ENCODE measurements at places on chromosomes 12 and 14.
A peak's percentile ranks its signal among the peaks of the same experiment; 100 is the strongest.

GRCh38 chr12:56591126-56591525 lies 39.0 kb downstream of the BAZ2A start:
- no peak for DNase-seq

GRCh38 chr12:42812871-42813270 lies 223.3 kb upstream of the PRICKLE1 start:
- DNase-seq = no peak

GRCh38 chr14:99964979-99965378 lies 100.2 kb upstream of the EVL start:
- DNase-seq = no peak

DNA sequence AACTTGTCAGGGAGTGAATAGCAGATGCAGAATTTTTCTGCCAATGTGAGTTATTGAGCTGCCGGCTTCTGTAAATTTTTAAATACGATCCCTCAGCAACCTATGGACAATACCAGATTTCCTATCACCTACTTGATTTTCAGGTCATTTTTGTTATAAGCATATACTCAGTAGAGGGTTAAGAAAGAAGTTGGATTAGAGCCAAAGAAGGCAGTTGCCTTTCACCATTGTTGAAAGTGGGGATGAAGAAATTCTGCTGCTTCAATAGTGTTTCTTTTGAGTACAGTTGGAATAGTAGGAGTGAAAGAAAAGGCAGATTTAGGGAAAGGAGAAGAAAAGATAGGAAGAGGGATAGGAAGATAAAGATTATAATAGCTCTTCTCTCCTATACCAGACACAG lies 197.1 kb downstream of the ATP23 start:
- DNase-seq = no peak

DNA sequence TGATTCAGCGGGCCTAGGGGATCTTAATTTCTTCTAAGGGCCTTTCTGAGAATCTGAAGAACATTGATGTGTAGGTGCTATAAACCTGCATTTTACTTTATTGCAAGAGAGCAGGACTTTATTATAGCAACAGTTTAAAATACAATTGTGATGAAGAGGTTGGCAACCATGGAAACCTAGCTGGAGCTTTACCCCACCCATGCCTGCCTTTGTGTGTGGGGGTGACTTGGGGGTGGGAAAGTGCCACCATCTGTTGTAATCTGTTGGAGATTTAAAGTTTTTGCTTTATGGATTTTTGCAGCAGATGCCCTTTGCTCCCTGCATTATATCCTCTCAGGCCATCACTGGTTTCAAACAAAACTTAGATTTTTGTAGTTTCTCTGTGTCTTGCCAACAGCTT lies 64.6 kb downstream of the ATG14 start:
- DNase-seq = no peak

GRCh38 chr12:130126023-130126432 lies 36.2 kb upstream of the FZD10 start:
- DNase-seq = no peak

- DNase-seq = no peak
These were observed 6.0 kb downstream of the PRMT8 start for GRCh38 chr12:3496957-3497356.

DNA sequence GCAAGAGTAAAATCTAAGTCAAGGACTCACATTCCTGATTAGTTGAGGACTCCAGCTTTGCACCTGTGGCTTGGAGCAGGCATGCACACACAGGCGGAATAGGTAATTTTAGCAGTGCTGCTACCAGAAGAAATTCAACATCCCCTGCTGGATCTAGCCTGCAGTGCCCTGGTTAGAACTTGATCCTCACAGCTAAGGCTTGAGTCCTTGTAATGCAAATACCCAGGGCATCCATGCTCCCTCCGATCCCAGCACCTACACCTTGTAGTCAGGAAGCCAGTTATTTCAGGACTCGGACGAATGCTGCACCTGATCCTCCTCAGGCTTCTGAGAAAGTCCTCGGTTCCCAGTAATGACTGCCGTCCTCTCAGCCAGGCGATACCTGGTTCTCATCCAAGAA lies 309.0 kb upstream of the AMIGO2 start:
- DNase-seq = no peak

DNA sequence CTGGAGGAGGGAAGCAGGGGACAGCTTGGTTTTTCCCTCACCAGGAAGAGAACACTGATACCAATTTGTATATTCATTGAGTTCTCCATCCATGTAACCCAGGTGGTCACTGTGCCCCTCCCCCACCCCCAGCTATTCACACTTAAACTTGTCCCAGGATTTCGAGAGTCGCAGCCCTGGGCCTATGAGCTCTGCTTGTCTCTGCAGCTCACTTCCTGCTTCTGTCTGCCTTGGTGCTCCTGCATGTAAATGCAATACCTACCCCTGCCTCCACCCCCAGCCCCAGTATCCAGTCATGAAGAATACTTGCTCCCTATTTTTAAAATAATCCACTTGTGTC lies 452.2 kb downstream of the BCL11B start:
- DNase-seq = no peak

DNA sequence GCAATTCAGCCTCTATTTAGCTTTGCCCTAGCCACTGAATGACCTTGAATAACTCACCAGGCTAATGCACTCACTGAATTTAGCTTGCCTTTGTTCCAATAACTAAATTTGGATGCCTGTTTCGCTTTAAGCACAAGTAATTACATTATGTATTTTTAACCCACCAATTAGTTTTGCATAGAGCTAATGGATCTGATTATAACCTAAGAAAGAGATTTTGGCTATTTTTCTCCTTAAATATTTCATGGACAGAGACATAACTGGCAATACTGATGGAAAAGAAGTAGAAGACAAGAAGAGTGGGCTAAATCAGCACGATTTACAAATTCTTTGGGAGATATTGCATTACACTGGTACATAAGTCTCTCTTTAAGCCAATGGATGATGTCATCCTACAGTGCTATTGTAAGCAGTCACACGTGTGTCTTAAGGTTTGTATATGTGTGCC lies 85.7 kb downstream of the AKAP6 start:
- no peak for DNase-seq

DNA sequence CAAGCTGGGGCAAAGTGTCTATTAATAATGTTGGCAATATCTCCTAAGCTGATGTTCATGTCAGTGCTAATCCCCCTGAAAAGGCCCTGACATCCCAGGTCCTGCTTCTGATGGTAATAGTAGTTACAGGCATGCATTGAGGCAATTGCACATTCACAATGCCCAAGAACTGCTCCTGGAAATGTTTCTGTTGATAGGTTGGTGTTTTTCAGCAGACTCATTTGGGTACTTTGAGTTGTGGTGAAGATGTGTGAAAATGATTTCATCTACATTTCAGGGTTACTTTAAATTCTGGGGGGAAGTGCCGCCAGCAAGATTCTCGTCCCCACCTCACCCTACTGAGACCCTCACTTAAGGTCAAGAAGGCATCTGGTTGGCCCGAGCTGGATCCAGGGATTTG lies 92.9 kb downstream of the BBS10 start:
- no peak for DNase-seq

DNA sequence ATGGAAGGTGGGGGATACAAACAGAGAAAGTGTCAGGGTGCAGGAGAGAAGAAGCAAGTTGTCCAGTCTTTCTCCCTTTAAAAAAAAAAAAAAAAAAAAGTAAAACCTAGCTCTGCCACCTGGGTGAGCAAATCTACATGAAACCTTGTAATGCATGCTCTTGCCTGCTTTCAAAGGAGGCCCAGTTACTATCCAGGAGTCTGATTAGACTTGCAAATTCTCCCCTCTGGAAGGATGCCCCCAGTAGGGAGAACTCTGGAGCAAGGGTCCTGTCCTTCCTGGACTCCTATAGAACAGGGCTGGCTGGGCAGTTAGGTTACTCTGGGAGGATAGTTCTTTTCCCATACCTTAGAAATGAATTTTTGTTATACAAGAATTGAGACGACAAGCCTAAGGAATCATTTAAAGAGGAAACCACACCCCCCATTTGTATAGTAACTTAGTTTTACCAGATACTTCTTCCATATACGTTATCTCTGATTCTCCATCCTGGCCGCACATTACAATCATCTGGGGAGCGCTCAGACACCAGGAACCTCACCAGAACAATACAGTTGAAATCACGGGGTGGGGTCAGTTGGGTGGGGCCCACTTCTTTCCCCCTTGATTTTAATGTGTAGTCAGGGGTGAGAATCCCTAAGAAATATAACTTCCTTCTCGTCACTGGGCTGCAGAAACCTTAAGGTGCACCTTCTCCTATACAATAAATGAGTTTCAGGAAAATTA lies 30.5 kb downstream of the RAB35 start:
- DNase-seq = no peak

DNA sequence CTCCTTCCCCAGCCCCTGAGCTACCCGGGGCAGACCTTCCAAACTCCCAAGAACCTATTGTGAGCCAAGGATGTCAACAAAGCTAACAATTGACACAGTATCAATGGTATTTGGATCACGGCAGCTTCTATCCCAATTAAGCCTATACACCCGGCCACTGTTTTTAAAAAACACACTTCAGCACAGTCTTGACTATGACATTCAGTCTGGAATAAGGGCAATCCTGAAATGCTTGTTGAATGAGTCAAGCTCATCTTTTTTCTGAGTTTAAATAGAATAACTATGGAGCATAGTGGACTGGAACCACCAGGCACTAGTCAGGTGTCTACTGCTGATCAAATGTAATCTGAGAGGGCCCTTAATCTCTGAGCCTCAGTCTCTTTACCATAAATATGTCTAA lies 5.7 kb downstream of the DENND5B start:
- no peak for DNase-seq

DNA sequence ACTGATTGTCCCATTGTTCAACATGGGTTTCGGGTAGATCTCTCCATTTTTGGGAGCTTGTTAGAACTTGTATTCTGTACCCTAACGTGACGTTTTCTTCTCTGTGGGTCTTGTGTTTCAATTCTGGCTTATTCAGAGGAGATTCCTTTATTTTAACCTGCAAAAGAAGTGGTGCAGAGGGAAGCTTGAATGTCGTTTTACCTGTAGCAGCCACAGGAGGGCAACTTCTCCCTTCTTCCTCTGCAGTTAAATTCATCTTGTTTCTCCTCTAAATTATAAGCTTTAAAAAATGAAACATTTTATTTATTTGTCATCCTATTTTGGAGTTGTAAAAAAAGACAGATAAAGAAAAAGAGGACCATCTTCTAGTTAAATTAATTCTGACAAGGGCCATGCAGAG lies 13.7 kb upstream of the CLEC4D start:
- DNase-seq = peak; percentile 32

GRCh38 chr12:108825201-108825950 lies 32.0 kb downstream of the SSH1 start:
- DNase-seq = peak; percentile 80

- peak; percentile 63 for DNase-seq
These were observed 38.7 kb upstream of the CRY1 start for GRCh38 chr12:107131832-107132616.

GRCh38 chr14:94355191-94355794 lies 32.2 kb upstream of the SERPINA6 start:
- no peak for DNase-seq

DNA sequence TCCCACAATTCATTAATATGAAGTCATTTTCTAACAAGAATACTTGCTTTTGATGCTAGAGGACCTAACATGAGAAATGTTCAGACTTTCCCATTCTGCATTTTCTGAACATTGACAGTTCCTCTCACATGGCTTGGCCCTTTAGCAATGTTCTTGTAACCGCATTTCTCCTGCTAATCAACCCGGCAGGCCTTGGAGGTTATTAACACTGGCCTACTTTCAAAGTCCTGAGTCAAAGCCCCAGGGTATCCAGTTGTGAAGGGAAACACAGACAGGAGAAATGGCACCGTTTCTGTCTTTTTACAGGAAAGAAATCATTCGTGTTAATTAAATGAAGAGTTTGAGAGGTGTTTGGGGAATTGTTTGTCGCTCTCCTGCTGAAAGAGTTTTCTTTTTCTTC lies 446.5 kb upstream of the MIS18BP1 start:
- DNase-seq = no peak

DNA sequence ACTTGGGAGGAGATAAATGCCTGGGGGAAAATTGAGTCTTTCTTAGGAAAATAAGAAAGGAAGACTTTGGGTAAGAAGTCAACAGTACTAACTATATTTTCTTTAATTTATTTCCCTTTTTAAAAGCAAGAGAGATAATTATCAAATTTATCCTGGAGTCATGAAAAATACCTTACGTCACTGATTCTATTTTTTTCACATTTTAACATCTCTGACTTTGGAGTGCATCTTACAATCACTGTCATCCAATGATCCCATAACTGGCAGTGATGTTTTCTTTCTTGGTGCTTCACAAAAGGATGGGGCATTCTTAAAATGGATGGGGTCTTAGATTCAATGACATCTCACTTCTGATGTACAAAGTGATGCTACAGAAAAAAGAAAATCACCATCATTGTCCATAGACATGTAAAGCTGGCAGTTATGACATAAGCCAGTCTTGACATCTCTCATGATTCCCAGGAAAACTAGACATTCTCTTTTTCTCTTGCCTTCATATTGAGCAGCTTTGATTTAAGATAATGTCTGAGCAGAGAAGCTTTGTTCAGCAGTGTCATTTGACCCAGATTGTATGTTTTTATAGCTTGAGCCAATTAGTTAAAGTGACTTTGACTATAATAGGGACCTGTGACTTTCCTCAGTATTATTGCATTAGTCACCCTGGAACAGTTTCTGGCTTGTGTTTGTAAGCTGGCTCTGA lies 236.2 kb downstream of the EGLN3 start:
- no peak for DNase-seq

DNA sequence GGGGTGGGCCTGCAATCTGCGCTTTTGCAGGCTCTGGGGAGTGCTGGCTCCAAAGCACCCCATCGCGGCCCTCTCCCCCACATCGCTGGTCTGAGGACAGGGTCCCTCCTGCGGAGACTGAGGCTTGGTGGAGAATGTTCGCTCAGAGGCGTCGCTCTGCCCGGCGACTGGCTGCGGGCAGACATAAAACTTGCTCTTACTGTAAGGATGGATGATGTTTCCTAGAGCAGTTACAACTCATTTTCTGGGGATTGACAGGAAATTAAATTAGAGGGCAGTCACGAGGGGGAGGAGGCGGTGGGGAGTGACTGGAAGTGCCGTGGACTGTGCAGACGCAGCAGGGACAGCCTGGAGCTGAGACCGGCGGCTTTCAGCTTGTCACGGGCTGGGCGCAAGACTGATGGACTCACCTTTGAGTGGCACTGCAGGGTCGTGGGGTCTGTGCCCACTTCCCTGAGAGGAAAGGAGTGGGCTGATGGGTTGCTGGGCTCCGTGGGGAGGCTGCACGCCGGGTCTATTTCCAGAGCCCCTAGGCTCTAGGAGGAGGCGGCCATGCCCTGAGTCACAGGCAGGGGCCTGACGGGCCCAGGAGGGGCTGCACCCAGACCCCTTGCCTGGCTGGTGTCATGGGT lies 32.8 kb downstream of the NOC4L start:
- no peak for DNase-seq

DNA sequence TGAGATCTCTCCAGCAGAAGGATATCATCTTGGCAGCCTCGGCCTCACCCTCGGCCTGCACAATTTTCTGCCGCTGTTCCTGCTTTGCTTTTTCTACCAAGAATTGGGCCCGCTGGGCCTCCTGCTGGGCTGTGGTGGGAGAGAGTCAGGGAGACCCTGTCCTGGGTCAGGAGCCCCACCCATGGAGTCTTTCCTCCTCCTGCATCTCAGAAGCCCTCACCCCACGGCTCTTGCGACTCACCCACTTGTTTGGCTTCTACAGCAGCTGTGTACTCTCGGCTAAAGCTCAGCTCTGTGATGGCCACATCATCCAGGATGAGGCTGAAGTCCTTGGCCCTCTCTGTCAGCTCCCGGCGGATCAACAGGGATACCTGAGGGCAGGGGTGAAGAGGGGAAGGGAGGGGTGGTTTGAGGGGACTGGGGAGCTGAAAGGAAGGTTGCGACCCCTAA lies 2.8 kb downstream of the PHB2 start:
- no peak for DNase-seq

Data from NB4 (cell line).